ENCODE measurements at places on chromosomes 6 and 20. TPM values are rescaled to one million over a fixed set of nuclear protein-coding genes. Genes with fewer than 3 reads are reported as not detected.

The BANF2 gene
- not detected for total RNA-seq

GRCh38 chr20:13294522-13294921 lies 73.4 kb downstream of the ISM1 start:
- no peak overlapping the region for H3K4me3 ChIP-seq
- no peak overlapping the region for H3K27ac ChIP-seq
- no peaks in the 10 kb centered on the region for H3K36me3 ChIP-seq
- no peaks in the 10 kb centered on the region for H3K4me1 ChIP-seq
- DNase-seq, result no peak

- no peak overlapping the region for H3K27ac ChIP-seq
- H3K27me3 ChIP-seq, result no peaks in the 10 kb centered on the region
- no peaks in the 10 kb centered on the region for H3K4me1 ChIP-seq
- no peak for DNase-seq
- no peaks in the 10 kb centered on the region for H3K36me3 ChIP-seq
Observed at GRCh38 chr6:107827541-107827940, 3.4 kb upstream of the SCML4 start.

- no peak overlapping the region for H3K27ac ChIP-seq
- H3K4me1 ChIP-seq, result no peaks in the 10 kb centered on the region
- no peaks in the 10 kb centered on the region for H3K27me3 ChIP-seq
Observed at GRCh38 chr6:7604003-7604402, 14.0 kb downstream of the SNRNP48 start.

The LY6G5B gene
- 19.6 TPM for total RNA-seq

DNA sequence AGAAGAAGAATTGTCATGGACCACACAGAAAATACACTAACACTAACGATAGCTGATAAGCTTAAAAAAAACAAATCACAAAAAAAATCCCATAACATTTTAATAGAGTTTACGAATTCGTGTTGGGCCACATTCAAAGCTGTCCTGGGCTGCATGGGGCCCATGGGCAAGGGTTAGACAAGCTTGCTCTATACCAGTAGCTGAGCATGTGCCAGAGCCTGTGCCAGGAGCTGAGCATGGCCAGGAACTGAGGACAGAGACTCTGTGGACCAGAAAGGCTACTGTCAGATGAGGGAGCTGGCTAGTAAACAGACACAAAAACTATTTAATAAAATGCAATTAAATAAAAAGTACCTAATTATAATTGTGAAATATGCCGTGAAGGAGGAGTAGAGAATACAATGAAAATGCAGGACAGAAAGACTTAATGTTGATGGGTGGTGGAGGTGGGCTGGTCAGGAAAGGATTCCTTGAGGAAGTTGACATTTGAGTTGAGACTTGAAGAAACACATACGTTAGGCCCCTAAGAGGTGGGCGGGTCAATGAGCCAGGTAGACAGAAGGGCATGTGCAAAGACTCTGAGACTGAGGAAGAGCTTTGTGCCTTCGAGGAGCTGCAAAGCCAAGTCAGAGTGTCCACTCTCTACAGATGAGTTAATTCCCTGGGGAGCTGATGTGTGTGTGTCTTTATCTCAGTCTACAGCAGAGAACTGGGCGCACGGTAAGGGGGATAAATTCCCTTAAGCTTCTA lies 66.1 kb downstream of the JPH2 start:
- no peak overlapping the region for H3K27ac ChIP-seq
- no peaks in the 10 kb centered on the region for H3K27me3 ChIP-seq
- peaks cover 2% of the 10 kb centered on the region for H3K4me1 ChIP-seq
- no peak overlapping the region for H3K4me3 ChIP-seq
- DNase-seq, result no peak
- H3K36me3 ChIP-seq, result no peaks in the 10 kb centered on the region
